Panc1 (cell line): ENCODE measurements at places on chromosomes 2 and 18.

- DNase-seq = no peak
Measured at GRCh38 chr2:28869494-28870145, 489 bp downstream of the TRMT61B start.

DNA sequence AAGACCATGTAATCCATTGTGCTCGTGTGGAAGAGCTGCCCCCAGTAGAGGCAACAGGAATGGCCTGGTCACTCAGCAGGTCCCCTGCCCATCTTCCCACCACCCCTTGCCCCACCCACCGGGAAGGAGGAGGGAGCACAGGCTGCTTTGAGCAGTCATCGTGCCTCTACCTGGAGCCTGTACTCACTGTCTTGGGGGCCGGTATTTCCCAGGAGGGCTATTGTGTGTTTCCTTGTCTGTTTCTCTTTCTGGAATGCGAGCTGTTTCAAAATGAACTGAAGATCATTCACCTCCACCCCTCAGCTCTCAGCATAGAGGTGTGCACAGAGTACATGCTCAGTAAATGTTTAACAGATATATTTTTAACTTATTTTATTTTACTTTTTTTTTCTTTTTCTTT, 7.7 kb upstream of the AMMECR1L start:
- no peak for DNase-seq

GRCh38 chr18:7590826-7591560, 23.9 kb downstream of the PTPRM start:
- DNase-seq = no peak

DNA sequence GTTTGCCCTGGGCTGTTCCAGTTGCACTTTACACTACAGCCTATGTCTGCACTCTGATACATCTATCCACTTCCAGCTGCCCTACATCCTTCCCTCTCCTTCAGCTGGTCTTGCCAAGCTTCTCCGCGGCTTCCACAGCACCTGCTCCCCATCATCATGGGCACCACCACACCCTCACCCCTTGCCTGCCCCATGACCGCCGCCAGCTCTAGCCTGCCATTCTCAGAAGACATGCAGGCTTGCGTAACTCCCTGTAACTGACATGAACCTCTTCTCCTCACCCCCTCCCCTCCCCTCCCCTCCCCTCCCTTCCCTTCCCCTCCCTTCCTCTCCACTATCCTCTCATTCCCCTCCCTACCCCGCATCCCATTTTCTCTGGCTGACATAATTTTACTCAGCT, 46.0 kb downstream of the PAX8 start:
- DNase-seq = no peak

DNA sequence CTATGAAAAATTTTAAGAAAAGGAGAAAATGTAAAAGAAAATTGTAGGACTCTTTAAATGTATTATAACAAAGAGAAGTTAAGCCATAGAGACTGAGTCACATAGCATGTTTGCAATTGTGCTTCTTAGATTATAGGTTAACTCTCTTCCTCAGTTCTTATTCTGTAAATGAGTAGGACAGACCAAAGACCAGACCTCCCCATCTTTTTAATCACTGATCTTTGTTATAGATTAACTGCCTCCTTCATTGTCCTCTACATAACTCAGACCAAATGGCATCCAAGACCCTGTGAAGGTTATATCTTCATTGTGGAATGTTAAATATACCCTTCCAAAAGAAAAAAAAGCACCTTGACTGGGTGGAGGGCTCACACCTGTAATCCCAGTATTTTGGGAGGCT, 316.9 kb upstream of the LRRTM4 start:
- DNase-seq = no peak

DNA sequence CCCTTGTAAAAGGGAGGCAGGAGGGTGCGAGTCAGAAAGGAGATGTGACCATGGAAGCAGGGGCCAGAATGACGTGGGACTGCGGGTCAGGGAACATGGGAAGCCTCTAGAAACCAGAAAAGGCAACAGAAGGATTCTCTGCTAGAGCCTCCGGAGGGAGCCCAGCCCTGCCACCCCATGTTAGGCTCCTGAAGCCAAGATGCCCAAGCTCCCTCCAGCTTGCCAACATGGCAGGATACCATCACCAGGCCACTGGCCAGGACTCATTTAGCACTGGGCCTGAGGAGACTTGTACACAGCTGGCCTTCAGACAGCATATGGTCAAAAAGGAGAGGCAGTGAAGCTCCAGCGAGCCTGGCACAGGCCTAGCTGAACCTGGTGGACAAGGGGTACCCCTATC, 5.6 kb downstream of the TMEM247 start:
- no peak for DNase-seq
